ENCODE measurements at places on chromosomes 4 and X.
A peak's percentile ranks its signal among the peaks of the same experiment; 100 is the strongest.

DNA sequence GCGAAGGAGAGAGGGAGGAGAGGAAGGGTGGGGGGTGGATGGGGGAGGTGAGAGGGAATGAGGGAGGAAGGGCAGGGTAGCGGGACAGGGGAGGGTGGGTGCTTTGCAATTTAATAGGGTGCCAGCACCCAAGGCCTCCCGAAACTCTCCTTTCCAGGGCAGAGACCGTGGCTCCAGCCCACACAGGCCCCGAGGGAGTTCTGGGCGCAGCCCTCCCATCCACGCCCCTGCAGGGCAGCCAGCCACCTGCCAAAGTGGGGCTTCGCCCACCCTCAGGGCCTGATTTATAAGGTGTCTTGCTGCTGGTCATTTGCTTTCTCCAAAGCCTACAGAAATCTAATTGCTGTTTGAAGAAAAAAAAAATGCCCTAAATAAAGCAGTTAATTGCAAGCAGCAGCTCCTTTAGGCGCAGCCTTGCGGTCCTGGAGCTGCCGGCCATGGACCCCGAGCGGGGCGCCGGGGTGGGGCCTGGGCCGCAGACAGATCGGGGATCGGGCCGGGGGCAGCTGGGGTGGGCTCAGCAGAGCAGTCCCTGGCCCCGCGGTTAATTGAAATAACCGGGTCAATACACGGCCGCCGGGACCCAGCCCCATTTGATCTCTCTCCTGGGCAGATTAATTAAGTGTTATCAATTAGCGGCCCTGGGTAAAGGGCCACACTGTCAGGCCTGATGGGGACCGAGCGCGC lies 106.0 kb upstream of the NKX1-1 start:
- no peak for DNase-seq

GRCh38 chr4:74671080-74671698 lies 123.1 kb downstream of the BTC start:
- peak; percentile 2 for DNase-seq

DNA sequence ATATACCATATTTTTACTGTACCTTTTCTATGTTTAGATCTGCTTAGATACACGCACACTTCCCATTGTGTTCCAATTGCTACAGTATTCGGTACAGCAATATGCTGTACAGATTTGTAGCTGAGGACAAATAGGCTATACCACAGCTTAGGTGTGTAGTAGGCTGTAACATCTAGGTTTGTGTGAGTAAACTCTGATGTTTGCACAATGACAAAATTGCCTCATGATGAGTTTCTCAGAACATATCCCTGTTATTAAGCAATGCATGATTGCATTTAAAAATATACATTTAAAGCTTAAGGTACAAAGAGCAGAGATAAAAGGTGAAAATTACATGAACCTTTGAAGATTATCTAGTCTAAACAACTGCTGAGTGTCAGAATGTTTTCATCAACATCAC lies 181.7 kb downstream of the ADGRA3 start:
- no peak for DNase-seq

- DNase-seq = no peak
These were observed 26.2 kb downstream of the ZNF330 start for GRCh38 chr4:141246683-141247429.

GRCh38 chr4:86594559-86595425 lies 677 bp downstream of the PTPN13 start:
- DNase-seq = peak; percentile 1
